ENCODE measurements at places on chromosomes 11 and 22.

- no peak for DNase-seq
Observed at GRCh38 chr22:41983513-41984405, 14.5 kb downstream of the SEPTIN3 start.

GRCh38 chr11:577611-577894 lies 1.3 kb downstream of the PHRF1 start:
- no peak for DNase-seq

- DNase-seq, result no peak
Observed at GRCh38 chr11:28257761-28258160, 149.6 kb downstream of the METTL15 start.

DNA sequence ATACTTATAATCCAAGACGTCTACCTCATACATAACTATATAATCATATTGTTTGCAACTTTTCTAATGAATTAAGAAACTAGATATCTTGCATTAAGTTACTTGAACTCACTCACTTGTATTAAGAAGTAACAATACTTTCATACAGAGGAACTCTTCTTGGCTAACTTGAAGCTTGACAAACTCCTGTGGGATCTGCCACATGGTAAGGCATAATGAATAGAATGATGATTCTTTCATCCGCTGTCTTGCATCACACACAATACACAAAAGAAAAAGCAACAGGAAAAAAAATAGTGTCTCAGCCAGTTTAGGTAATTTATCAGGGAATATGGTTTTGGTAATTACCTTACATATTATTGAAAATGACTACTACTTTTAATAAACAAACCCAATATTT lies 79.8 kb downstream of the PGR start:
- no peak for DNase-seq

DNA sequence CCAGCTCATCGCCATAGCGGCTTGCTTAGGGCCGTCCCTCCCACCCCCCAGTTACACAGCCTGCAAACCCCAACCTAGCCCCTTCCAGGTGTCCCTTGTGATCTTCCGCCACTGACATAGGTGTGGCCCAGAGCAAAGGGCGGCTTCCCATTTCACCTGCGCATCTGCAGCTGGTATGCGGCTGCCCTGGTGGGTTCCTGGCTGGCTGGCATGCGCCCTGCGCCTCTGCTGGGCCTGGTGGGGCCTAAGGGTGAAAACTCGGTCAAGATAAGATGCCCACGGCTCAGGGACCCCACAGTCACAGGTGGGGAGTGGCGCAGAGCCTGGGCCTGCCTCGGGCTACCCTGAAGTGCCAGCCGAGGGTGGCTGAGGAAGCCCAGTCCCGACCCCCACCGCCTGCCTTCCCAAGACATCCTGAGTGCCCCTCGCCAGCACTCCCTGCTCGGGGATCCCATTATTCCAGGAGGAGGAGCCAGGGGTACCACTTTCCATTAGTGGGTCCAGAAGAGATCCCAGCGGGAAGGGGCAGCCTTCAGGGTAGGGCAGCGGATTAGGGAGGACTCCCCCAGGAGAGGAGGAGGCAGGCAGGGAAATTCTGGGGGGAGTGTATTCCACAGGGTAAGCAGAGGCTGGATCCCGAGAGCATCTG lies 36.9 kb upstream of the KCNQ1OT1 start:
- no peak for DNase-seq

- no peak for DNase-seq
Observed at GRCh38 chr11:6475936-6476335, 2.2 kb upstream of the TRIM3 start.

- no peak for DNase-seq
Observed at GRCh38 chr11:100525635-100526034, 161.5 kb upstream of the ARHGAP42 start.

DNA sequence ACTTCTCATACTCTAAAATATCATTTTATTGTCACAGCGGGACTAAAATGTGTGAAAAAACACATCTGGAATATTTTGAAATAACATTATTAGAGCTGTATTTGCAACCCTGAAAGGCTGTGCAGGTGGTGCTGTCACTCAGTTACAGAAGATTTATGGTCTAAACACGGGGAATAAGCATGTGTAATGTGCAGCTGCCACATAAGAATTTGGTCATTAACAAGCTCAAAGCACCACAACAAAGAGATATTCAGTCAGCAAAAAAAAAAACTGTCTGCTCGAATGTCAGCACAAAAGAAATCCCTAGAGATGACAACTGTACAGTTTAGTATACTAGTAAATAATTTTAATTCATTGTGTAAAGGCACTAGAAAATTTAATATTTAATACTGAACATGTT lies 31.3 kb downstream of the TMEM123 start:
- no peak for DNase-seq

- DNase-seq, result no peak
Observed at GRCh38 chr22:19038728-19039447, 83.3 kb downstream of the DGCR2 start.
